Stimulated activated CD8-positive, alpha-beta memory T cell treated with anti-CD3 and anti-CD28 coated beads, Interleukin-7, amount 100 ng/mL, for 48 hours (primary cell): ENCODE measurements at places on chromosomes 11 and 22.

GRCh38 chr11:3867209-3868091 is 12.0 kb downstream of the STIM1 start:
- DNase-seq: no peak

GRCh38 chr11:78406568-78407196 is 10.9 kb downstream of the GAB2 start:
- DNase-seq: no peak

- DNase-seq: no peak
Measured at GRCh38 chr11:19079643-19080440, 19.3 kb upstream of the MRGPRX2 start.

DNA sequence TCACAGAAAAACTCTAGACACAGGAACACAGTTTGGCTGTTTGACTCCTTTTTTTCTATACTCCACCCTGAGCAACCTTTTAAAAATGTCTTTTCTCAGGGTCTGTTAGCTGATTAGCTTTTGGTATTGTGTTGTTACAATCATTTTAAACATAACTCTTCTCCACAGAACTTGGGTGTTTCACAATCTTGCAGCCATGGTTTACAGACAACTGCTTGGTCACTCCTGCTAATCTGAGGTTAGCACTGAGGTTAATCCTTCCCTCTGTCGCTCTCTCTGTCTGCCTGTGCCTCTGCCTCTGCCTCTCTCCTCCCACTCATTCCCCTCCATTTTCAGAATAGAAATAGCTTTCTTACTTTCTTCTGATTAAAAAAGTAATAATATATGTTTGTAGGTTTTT is 62.4 kb upstream of the ZBED5 start:
- no peak for DNase-seq

- no peak for DNase-seq
Measured at GRCh38 chr11:122512688-122513087, 142.8 kb upstream of the UBASH3B start.

DNA sequence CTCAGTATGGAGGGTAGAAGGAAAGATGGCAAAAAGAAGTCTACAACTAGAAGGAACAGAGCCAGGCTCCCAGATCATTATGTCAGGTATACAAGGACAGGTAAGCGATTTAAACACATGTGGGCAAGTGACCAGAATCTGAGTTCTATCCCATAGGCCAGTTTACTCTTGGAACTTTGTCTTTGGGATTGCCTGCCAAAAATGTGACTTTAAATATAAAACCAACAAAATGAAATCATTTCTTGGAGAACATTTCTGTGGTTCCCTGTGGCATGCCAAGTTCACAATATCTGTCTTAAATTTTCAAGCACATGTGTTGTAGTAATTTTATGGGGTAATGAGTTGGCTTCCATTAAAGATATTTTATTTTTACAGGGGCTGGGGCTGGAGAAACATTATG is 141.0 kb downstream of the SLC17A6 start:
- DNase-seq: no peak

DNA sequence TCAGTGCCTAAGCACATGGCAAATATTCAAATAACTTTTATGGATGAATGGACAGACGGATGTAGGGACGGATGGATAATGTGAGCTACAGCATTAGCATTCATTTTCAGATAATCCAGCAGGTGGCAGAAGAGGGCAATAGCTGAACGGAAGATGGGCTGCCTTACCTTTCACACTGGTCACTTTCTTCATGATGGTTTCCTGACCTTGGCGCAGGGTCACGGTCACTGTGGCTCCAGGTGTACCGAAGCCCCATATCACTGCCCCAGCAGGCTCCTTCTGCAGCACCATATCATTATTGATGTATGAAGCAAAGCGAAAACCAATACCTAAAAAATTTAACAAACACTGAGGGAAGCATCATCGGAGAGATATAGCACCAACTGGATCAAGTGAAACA is 4.3 kb downstream of the SIAE start:
- DNase-seq: no peak

DNA sequence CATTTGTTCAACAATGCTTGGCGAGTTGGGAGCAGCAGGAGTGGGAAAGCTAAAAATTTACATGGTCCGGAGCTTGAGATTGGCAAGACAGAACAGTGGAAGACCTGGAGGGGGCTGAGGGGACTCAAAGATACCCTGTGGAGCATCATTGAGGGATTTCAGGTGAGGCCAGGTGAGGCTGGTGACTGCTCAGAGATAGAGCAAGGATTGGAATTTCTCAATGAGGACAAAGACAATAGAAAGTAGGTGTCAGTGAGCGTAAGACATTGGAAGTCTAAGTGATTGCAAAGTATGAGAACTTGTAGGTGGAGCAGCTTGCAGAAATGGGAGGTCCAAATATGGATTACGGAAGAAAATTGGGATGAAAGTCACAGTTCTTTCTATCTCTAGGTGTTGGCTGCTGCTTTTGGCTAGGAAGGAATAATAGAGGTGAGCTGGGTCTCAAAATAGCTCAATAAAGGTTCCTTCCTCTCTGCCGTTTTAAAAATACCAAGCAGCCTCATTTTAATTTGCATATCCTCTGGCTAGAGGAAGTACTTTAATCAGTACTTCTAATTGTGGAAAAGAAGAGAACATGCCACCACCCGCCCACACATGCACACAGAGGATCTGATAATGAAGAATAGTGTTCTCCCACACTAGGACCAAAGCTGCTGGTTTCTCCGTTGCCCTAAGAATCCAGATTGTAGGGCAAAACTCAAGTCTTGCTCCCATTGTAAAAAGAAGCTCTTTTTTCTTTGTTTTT is 41.8 kb upstream of the SORL1-AS1 start:
- DNase-seq: no peak

GRCh38 chr11:20208622-20209111 is 48.4 kb upstream of the DBX1 start:
- DNase-seq: no peak

DNA sequence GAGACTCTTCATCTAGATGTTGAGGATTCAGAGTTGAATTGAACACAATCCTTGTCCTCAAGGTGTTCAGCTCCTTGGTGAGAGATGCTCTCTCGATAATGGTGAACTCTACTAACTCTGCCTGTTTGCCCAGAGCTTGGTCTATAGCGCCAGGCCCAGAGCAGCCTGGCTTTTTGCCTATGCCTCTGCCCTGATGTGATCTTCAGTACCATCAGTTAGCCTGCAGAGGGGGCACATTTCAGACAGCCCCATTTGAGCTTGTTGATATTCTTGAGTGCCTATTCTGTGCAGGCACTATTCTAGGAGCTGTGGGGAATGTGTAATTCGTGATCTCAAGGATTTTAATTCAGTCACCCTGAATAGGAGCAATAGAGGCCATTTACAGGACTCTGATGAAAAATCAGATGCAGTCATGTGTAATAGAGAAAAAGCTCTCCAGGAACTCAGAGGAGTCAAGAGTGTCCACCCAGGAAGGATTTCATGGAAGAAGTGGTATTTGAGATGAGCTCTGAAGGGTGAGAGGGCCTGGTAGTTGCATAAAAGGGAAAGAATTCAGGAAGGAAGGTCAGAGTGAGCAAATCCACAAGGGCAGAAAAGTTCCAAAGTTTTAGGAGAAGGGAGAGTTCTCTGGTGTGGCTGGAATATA is 19.3 kb downstream of the GTPBP1 start:
- DNase-seq: no peak

- no peak for DNase-seq
Measured at GRCh38 chr11:37026326-37026725, 428.3 kb upstream of the RAG2 start.

DNA sequence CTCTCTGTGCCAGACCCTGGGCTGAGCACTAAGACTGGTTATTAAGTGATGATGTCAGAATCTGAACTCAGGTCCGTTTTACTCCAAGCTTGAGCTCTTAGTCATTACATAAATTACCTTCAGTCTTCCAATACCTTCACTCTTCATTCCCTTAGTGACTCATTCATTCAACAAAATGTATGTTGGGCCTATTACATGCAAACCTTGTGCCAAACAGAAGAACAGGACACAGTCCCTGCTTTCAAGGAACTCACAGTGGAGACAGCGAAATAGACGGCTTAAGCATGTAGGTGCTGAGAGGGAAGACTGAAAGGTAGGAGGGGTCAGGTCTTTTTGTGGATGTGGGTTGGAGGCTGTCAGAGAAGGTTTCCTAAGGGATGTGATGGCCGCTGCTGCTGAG is 3.3 kb downstream of the KCTD14 start:
- DNase-seq: no peak

DNA sequence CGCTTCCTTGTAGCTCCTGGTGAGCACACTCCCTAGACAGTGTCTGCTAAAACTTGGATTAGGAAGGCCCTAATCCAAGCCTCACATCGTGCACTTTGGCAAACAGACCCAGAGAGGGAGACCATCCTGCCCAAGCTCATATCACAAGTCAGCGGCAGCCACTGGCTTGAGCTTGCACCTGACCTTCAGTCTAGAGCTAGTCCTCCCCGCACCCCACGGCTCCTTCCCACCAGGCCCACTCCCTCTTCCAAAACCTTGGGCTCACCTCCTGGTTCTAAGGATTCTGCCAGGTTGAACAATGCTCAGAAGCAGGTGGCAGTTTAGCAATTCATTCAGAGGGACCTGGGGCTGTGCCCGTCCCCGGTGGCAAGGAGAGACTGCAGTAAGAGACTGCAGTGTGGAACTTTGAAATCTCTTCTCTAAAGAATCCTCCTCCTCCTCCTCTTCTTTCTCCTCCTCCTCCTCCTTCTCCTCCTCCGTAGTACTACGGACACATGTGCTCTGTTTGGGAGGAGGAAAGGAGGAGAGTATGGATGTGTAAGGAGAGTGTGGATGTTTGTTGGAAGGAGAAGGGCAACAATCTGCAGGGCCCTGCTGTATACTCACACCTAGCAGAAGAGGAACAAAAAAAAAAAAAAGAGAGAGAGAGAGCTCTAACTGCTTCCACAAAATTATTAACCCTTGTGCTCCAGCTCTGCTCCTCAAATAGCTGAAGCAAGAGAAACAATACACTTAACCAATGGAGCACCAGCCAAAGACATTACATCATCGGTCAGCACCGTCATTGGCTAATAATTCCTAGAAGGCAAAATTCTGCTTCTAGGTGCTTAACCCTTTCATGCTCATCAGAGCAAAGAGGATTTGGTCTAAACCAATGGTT is 6.0 kb downstream of the SYN3 start:
- no peak for DNase-seq

GRCh38 chr11:14336507-14337503 is 22.2 kb downstream of the RRAS2 start:
- DNase-seq: no peak

DNA sequence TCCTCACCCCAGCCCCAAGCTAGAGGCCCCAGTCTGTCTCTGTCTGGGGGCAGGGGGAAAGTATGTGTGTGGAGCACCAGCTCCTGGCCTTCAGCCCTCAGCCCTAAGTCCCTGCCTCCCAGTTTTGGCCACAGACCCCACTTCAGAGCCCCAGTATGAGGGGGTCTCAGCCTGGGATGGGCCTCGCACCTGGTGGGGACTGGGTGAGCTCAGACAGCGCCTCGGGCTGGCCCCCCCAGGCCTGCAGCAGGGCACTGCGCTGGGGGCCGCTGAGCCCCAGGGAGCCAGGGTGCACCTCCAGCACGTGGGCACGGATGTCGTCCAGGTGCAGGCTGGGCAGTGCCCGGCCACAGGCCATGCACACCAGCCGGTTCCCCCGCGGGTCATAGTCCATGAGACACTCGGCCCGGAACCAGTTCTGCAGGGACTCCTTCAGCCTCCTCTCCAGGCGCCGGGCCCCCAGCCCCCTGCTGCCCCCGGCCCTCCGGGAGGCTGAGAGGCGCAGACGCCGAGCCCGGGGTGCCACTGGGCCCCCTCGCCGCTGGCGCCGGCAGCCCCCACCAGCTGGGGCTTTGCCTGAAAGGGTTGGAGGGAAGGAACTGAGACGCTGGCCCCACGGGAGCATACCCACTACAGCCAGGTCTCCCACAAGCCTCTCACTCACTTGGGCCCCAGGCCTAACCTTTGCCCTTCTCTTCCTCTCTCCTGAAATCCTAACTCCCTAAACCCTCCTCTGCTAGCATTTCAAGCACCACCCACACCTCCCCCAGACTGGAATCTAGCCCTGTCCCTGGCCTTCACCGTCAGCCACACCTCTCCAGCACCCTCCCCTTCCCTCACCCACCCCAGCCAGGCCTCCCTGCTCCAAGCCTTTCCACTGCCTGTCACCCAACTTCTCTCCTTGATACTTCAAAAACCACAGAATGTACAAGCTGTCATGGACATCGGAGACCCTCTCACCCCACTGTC is 3.6 kb downstream of the ZFTA start:
- no peak for DNase-seq

DNA sequence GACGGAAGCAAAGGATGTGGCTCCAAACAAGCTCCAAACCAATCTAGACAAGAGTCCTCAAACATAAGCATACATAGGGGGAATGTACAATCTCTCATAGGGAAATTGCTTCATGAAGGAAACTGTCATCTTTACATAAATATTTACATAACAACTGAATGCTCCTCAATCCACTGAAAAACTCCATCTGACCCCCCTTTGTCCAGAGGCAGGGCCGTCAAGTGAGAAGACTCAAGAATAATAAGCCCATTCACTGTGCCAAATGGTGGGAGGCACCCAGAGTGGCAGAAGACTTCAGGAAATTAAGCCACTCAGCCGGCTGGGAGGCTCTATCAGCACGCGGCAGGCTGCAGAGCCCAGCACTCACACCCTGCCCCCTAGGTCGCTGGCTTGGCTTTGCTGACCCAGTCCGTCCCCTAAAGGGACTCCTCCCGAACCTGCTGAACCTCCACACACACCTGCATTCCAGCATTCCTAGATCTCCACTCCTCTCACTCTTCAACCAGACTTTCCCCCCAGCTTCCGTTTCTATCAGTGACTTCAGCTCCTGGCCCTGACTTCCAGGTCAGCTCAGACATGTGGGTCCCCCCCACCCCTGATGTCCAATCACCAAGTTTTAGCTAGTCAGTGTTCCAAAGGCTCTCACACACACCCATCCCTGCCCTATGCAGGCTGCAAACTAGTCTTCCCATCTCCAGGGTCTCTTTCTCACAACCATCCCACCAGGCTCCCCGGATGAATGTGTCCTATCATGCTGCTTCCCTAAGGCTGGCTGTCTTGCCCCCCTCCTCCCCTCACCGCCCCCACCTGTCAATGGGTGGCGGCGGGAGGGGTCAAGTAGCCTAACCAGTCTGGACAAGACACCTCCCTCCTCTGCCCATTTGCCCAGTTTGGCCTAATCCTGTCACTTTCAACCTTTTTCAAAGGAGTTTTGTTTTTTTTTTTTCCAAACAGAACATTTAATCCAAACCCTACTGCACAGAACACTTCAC is 11.3 kb downstream of the VPS37C start:
- no peak for DNase-seq

- no peak for DNase-seq
Measured at GRCh38 chr11:121351083-121351630, 58.6 kb downstream of the SC5D start.

DNA sequence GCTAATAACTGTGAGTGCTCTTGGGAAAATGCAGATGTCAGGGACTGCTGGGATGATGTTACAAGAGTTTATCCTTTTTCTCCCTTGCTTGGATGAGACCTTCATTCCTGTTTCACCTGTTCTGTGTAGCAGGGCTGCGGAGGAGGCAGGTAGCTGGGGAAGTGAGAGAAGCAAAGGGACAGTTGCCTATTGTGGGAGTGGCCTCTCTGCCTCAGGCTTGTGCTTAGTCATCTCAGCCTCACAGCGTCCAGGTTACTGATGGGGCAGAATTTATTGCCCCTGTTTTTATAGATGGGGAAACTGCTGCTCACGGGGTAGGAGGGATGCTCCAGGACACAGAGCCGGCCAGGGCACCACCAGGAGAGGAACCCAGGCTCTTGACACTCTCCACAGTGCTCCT is 1.7 kb downstream of the STX3 start:
- no peak for DNase-seq

- DNase-seq: no peak
Measured at GRCh38 chr11:18078909-18079308, 27.0 kb downstream of the SAAL1 start.

- no peak for DNase-seq
Measured at GRCh38 chr11:120089036-120090001, 48.6 kb downstream of the TRIM29 start.
